ENCODE measurements at places on chromosomes 2 and 18.

DNA sequence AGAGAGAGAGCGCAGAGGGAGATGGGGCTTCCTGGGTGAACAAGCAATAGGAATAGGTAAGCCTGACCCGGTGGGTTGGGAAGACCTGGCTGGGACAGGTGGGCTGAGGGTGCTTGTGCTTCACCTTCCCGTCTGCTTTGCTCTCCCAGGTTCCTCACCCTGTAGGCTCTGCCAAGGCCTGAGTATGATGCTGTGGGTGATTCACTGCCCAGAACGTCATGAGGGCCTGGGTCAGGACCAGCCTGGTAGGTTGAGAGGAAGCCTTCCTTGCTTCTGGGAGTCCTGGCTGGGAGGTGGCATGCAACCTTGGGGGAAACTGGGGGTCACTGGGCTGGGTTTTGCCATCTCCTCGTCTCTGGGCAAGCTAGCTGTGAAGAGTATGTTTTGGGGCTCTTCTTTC lies 220.2 kb upstream of the APCDD1 start:
- peaks cover 2% of the 10 kb centered on the region for H3K4me1 ChIP-seq
- H3K27me3 ChIP-seq, result no peaks in the 10 kb centered on the region
- DNase-seq, result peak; percentile 39
- H3K36me3 ChIP-seq, result no peaks in the 10 kb centered on the region
- peak overlapping the region; percentile 68 for H3K27ac ChIP-seq

DNA sequence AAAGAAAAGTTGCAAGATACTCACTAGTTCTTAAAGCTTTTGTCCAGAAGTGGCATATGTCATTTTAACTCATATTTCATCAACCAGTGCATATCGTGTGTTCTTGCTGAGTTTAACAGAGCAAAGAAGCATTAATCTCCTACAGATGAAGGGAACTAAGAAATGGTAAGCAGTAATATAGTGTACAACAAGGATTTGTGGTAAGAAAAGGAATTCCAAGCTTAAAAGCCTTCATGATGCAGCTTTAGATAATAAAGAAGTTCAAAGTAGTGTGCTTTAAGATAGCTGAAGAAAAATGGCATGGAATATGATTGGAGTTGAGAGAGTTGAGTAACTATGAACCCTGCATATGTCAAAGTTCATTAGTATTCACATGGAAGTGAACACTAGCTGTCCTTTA lies 649.8 kb upstream of the FSHR start:
- H3K4me3 ChIP-seq, result no peak overlapping the region
- no peak overlapping the region for H3K27ac ChIP-seq
- no peak for DNase-seq
- no peaks in the 10 kb centered on the region for H3K4me1 ChIP-seq
- no peaks in the 10 kb centered on the region for H3K36me3 ChIP-seq

GRCh38 chr2:110853516-110853915 lies 121.1 kb downstream of the ACOXL start:
- H3K4me3 ChIP-seq, result no peak overlapping the region
- no peak for DNase-seq
- H3K27ac ChIP-seq, result no peak overlapping the region
- H3K27me3 ChIP-seq, result no peaks in the 10 kb centered on the region
- H3K4me1 ChIP-seq, result no peaks in the 10 kb centered on the region
- H3K36me3 ChIP-seq, result no peaks in the 10 kb centered on the region

DNA sequence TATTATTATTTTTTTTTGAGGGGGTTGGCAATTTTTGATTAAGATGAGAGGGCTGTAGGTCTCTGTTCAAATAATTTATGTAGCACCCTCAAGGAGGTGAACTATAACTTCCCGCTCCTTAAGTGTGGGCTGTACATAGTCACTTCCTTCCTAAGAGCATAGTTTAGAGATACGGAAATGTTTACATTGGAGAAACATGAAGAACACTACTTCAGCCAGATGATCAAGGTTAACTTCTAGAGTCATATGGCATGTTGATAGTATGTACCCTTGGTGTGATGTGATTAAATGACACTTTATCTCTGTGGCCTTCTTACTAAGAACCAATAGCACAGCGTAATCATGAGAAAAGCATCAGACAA lies 93.7 kb downstream of the MIB1 start:
- H3K27ac ChIP-seq, result no peak overlapping the region
- no peaks in the 10 kb centered on the region for H3K27me3 ChIP-seq
- DNase-seq, result no peak
- H3K4me3 ChIP-seq, result no peak overlapping the region

- H3K4me3 ChIP-seq, result peak overlapping the region; percentile 49
- no peaks in the 10 kb centered on the region for H3K27me3 ChIP-seq
- no peaks in the 10 kb centered on the region for H3K4me1 ChIP-seq
Observed at GRCh38 chr2:17879137-17879912, 858 bp downstream of the KCNS3 start.

GRCh38 chr2:63840081-63840784 lies 1.5 kb upstream of the UGP2 start:
- no peaks in the 10 kb centered on the region for H3K36me3 ChIP-seq
- no peak for DNase-seq
- H3K4me1 ChIP-seq, result no peaks in the 10 kb centered on the region

DNA sequence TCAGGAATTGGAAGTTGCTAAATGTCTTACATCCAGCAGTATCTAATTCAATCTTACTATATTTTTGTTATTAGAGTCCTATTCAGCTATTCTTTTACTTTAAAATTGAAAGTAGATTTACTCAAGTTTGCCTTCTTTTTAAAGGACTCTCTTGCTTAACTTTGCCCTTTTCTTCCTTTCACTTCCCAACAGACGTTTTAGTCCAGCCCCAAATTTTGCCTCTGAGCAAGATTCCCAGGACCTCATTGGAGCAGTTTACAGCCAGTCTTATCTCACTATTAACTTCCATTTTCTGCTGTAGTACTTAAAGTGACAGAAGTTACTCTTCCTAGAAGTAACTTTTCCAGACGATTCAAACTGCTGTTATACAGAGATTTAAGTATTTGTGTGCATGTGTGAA lies 1.7 kb upstream of the PRKD3 start:
- DNase-seq, result no peak
- H3K36me3 ChIP-seq, result no peaks in the 10 kb centered on the region
- H3K4me3 ChIP-seq, result no peak overlapping the region
- no peaks in the 10 kb centered on the region for H3K27me3 ChIP-seq

DNA sequence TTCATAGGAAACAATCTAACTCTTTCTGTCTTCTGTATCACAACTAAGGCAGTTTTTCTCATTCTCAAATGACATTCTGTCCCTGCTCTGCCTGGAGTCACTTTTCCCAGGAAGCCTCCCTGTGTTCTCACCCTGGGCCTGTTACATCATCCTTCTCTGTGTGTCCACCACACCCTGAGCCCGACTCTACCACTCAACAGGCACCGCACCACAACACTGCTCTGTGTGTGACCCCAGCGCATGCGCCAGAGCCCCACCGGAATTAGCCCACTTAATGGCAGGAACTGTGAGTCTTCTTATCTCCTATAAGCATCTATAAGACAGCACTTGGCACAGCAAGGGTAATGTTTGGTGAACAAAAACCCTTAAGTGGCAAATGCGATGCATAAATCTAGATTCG lies 32.3 kb downstream of the TGFBRAP1 start:
- H3K27me3 ChIP-seq, result no peaks in the 10 kb centered on the region
- no peaks in the 10 kb centered on the region for H3K36me3 ChIP-seq
- no peak for DNase-seq

DNA sequence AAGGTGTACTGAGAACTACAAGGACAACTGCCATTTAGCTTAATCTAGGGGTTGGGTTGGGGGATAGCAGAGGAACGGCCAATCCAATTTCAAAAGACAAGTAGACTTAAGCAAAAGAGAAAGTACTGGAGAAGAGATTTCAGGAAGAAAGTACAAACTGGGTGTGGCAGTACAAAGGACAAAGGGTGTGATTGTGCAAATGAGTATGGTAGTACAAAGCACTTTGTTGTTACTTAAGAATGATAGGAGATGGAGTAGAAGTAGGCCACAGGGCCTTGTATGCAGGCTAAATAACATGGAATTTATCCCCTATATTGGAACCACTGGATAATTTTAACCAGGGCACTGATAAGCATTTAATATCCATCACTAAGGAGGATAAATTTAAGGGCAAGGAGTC lies 4.7 kb upstream of the ORC2 start:
- no peaks in the 10 kb centered on the region for H3K4me1 ChIP-seq
- H3K36me3 ChIP-seq, result no peaks in the 10 kb centered on the region
- no peaks in the 10 kb centered on the region for H3K27me3 ChIP-seq
- no peak overlapping the region for H3K4me3 ChIP-seq
- no peak for DNase-seq

DNA sequence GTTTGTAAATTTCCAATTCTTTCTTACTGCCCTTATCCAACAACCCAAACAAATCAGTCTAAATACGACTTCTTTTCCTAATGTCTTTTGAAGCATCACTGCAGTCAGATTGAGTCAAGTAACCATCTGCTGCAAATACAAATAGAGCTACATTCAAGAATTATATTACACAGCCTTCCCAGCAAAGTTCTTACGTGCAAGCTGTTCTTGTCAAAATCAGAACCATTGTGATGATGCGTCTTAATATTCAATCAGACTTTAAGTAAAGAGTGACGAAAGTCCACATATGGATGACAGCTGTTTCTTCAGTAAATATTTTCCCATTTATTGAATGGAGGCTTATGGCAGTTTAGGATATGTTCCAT lies 943.8 kb downstream of the LRP1B start:
- no peaks in the 10 kb centered on the region for H3K27me3 ChIP-seq
- H3K36me3 ChIP-seq, result no peaks in the 10 kb centered on the region
- no peak overlapping the region for H3K27ac ChIP-seq
- H3K4me3 ChIP-seq, result no peak overlapping the region
- H3K4me1 ChIP-seq, result no peaks in the 10 kb centered on the region
- no peak for DNase-seq

DNA sequence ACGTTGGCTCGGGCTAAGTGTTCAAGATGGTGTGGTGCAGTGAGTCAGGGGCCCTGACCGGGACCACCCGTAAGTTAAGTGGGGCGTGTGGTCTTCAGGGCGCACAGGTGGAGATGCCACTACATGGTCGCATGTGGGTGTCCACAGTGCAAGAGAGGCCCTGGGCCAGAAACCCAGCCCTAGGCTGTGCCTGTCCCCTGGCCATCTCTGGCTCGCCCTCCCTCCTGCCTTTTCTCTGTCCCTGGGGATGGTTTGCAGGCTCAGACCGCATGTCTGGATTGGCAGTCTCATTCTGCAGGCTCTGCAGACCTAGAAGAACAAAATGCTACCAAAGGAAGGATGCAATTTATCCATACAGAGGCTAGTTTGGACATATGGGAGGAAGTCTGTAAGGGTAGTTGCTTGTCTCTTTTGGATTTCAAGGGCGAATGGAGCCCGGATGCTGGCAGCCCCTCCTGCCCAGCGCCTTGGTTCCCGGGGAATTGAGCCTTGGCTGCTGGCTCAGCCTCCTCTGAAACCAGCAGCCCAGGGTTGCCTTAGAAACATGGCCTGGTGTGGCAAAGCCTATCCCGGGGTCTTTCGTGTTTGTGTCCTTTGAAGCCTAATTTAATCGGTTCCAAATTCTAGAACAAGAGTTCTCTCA lies 417.5 kb upstream of the HS6ST1 start:
- no peaks in the 10 kb centered on the region for H3K27me3 ChIP-seq
- H3K4me3 ChIP-seq, result no peak overlapping the region
- H3K36me3 ChIP-seq, result no peaks in the 10 kb centered on the region

Measured in uterus (tissue), 4 donors.